Right lung (tissue), 10 donors: ENCODE measurements at places on chromosomes 12 and 14. TPM values are rescaled to one million over a fixed set of nuclear protein-coding genes. Genes with fewer than 3 reads are reported as not detected.

Gene IFNG
- polyA plus RNA-seq = not detected

GRCh38 chr12:50070314-50071060, 13.1 kb downstream of the ASIC1 start:
- peak; percentile 85 for DNase-seq

- DNase-seq = peak; percentile 70
Measured at GRCh38 chr14:61695695-61696527, 598 bp downstream of the HIF1A start.

DNA sequence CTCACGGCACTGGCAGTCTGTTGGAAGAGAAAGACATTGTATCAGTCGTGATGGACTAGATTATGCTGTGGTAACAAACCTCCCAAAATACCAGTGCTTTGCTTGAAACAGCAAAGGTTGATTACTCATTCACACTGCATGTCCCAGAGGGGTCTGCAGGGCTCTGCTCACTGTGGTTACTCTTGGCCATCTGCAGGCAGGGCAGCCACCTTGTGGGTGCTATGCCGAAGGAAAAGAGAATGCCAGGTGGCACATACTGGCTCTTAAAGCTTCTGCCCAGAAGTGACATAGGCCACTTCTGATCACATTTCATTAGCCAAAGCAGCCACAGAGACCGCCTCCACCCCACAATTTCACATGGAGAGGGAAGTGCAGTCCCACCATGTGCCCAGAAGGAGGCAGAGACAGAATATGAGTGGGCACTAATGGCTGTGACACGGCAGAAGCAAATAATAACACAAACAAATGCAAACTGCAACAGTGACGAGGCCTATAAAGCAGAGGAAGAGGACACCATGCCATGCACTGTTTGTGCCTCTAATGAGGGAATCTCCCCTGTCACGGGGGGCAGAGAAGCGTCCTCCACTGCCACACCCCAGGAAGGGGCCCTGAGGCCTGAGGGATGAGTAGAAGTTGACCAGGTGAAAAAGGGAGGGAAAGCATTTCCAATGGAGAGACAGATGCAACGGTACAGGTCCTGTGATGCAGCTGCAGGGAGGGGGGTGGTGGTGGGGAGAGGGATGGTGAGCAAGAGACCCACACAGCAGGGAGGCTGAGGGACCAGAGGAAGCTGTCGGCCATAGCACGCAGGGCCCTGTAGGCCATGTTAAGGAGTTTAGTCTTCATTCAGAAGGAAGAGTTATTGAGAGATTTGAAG, 51.7 kb upstream of the KICS2 start:
- DNase-seq = no peak

DNA sequence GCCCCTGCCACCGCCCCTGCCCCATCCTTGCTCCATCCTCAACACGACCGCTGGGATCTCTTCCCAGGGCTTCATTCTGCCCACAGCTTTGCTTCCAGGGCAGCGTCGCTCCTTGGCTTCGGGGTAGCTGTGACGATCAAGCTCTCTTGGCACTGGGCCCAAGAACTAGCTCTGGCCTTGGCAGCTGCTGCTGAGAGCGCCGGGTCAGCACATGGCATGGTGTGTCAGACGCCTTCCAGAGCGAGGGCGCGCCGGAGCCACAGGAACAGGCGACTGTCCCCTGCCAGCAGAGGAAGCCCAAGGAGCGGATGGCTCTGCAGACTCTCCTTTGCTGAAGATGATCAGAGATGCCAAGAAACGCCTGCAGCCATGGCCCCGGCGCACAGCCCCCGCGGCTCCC, 15.9 kb downstream of the RAB35 start:
- DNase-seq = peak; percentile 48

- no peak for DNase-seq
Measured at GRCh38 chr14:100159094-100159864, at the start of gene DEGS2. TSS of gene DEGS2 (minus strand) at chr14:100159645. CDS start at chr14:100159587, 58 bp downstream.

Gene FGD6
- polyA plus RNA-seq = 9.5 TPM

GRCh38 chr12:56373515-56373914, 10.9 kb upstream of the APOF start:
- DNase-seq = no peak

DNA sequence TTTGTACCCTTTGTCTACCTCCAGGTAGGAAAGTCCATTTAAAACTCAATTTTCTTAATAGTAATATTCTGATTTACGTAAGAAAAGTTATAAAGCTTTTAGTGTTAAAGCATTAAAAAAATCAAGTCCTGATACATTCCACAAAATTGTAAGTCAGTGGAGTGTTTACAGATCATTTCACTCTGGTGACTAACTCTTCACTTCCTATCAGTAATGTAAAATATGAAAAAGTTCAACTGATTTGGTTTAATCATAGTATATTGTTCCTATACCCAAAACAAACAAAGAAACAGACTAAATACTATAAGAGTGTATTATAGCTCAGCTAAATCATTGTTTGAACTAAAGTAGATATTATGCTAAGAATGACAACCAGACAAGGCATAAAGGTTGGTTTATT, 85.9 kb downstream of the VEZT start:
- DNase-seq = no peak

DNA sequence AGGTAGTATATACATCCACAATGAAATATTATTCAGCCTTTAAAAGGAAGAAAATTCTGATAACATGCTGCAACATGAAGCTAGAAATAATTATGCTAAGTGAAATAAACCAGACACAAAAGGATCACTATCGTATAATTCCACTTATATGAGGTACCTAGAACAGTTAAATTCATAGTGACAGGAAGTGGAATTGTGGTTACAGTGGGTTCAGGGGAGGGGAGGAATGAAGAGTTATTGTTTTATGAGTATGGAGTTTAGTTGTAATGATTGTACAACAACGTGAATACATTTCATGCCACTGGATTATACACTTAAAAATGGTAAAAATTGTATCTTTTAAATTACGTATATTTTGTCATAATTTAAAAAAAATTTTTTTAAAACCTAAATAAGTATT, 21.0 kb downstream of the EEA1 start:
- DNase-seq = no peak

- DNase-seq = no peak
Measured at GRCh38 chr14:102838501-102838900, 61.3 kb downstream of the TRAF3 start.

Gene CLEC4C
- polyA plus RNA-seq = 0.18 TPM

DNA sequence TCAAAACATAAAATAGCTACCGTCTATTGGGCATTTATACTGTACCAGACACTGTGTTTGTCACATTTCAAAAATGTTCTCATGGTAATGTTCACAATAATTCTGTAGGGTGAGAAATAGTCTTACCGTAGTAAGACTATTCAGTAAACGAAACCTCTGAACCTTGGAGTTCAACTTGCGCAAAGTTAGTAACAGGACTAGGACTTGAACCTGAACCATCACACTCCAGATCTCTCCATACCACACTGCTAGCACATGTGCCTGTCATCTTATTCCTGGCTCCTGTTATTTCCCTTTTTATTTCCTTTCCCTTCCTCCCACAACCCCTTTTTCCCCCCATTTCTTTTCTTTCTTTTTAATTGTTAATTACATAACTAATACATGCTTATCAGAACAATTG, 65.4 kb downstream of the PLEKHA5 start:
- no peak for DNase-seq

Gene SLC5A8
- polyA plus RNA-seq = not detected

Gene KRT75
- polyA plus RNA-seq = not detected

- no peak for DNase-seq
Measured at GRCh38 chr12:25558586-25558985, 5.5 kb upstream of the LMNTD1 start.

DNA sequence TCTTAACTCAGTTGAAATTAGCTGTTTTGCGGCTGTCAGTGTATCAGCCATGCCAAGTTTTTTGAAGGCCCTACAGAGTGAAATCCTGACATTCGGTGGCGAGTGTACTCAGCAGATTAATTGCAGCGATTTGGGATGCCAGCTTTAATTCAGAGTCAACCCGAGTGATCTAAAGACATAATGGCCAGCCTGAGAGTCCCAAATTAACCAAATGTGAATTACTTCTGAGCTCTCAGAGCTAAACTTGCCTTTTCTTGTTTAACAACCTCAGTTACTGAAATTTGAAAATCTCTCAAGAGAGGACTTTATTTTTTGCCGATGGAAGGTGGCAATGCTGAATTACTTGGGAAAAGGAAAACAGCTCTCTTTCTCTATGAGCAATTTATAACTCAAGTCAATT, 148.5 kb downstream of the GLT1D1 start:
- DNase-seq = no peak

Gene KRT77
- polyA plus RNA-seq = not detected

DNA sequence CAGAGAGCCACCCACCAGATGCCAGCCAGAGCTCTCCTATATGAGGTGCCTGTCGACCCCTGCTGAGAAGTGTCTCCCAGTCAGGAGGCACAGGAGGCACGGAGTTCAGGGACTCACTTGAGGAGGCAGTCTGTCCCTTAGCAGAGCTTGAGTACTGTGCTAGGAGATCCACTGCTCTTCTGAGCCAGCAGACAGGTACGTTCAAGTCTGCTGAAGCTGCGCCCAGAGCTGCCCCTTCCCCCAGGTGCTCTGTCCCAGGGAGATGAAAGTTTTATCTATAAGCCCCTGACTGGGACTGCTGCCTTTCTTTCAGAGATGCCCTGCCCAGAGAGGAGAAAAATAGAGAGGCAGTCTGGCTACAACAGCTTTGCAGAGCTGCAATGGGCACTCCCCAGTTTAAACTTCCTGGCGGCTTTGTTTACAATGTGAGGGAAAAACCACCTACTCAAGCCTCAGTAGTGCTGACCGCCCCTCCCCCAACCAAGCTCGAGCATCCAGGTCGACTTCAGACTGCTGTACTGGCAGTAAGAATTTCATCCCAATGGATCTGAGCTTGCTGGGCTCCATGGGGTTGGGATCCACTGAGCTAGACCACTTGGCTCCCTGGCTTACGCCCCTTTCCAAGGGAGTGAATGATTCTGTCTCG, 146.7 kb upstream of the USP15 start:
- DNase-seq = no peak

Gene SCN8A
- polyA plus RNA-seq = 1.4 TPM

DNA sequence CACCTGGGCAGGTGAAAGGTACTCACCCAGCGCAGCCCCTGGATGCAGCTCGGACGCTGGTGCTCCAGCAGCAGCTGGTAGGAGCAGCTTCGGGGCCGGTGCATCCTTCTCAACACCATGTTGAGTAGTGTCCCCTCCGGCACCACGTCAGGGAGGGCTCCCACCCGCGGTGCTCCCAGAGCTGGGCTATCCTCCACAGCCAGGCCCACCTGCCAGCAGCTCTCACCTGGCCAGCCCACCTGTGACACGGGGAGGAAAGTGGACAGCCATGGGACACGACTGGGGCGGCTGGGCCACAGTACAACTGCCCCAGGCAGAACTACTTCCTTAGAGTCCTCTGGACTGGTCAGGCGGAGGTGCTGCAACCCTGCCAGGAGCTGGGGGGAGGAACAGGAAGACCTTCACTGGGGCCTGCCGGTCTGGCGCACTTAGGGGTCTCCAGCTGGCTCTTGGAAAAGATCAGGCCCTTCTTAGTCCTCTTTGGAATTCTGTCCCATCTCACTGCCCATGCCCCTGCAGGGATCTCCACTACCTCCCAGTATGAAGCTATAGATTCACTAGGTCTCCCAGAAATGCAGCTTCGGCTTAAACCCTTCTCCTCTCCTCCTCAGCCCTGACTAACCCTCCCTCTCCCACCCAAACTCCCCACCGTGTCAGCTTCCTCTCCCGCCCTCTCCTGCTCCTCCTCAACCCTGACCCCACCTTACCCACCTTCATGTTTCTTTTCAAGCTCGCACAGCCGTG, 668 bp downstream of the RAPGEF3 start:
- no peak for DNase-seq
